ELF-1 (cell line): ENCODE measurements at places on chromosomes 2 and 18.

GRCh38 chr18:8626414-8627106 is 17.3 kb downstream of the RAB12 start:
- DNase-seq = no peak

GRCh38 chr2:146079216-146079615 is 1559.3 kb upstream of the ZEB2 start:
- no peak for DNase-seq

DNA sequence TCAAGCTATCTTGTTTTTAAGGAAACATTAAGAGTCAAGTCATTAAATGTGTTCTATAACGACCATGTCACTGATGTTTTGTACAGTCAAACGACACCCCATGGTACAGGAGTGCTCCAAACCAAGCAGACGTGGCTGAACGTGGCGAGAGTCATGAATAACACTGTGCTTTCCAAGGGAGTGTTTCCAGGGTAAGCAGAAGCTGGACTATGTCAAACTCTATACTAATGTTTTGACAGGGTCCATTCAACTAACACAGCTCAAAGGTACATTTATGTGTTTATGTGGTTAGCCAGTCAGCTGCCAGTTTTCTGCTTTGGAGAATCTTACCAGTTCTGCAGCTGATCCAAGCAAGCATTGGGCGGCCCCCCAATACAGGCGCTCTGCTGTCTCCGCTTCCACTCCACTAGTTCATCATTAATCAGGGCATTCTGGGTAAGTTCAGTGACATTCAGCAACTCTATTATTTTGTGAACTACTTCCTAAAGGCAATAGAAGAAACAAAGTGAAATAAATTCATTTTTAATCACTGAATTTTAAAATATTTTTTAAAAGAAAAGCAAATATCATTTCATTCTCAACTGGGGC is 16.4 kb downstream of the STAT1 start:
- no peak for DNase-seq

GRCh38 chr18:680392-680791 is 22.9 kb downstream of the TYMS start:
- no peak for DNase-seq

DNA sequence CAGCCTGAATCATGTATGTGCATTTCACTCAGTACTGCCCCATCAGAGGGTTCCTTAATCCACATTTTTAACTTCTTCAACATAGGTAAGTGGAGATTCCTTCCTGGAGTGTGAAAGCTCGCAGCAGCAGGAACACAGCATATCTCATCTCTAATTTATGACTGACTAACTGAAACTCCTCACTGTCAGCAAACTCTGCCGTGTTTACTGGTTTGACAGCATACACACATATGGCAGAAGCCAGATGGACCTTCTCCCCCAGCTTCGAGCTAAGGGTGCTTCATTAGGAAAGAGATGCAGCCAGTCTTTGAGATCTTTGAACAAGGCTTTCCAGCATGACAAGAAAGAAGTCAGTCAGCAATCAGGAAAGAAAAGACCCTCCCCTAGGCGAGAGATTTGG is 200.3 kb upstream of the ACVR2A start:
- no peak for DNase-seq

DNA sequence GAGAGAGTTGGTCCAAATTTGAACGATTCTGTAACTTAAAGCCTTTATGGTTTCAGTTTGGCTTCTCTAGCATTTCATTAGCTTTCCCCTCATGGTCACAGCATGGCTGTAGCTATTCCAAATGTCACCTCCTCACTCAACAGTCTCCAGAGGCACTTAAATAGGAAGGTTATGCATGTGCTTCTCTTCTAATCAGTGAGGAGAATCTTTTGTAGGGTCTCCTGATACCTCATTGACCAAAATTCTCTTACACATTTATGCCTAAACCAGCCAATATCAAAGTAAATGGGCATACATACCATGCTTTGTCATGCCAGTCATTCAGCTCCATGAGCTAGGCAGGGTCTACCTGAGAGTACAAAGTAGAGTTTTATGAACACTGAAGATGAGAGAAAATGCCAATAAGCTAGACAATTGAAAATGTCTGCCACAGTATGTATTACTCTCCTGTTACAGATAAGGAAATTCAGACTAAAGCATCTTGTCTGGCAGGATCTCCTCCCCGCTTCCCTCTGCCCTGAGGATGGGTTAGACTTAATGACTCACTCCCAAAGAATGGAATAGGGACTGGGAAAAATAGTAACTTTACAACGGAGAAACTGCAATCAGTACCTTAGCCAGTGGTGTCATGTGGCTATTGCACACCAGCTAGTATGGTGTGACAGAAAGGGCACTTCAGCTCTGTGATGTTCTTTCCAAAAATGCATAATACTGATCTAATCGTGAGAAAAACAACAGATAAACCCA is 15.4 kb downstream of the DSG2 start:
- peak; percentile 77 for DNase-seq

GRCh38 chr2:136242687-136243277 is 124.8 kb upstream of the CXCR4 start:
- DNase-seq = no peak

DNA sequence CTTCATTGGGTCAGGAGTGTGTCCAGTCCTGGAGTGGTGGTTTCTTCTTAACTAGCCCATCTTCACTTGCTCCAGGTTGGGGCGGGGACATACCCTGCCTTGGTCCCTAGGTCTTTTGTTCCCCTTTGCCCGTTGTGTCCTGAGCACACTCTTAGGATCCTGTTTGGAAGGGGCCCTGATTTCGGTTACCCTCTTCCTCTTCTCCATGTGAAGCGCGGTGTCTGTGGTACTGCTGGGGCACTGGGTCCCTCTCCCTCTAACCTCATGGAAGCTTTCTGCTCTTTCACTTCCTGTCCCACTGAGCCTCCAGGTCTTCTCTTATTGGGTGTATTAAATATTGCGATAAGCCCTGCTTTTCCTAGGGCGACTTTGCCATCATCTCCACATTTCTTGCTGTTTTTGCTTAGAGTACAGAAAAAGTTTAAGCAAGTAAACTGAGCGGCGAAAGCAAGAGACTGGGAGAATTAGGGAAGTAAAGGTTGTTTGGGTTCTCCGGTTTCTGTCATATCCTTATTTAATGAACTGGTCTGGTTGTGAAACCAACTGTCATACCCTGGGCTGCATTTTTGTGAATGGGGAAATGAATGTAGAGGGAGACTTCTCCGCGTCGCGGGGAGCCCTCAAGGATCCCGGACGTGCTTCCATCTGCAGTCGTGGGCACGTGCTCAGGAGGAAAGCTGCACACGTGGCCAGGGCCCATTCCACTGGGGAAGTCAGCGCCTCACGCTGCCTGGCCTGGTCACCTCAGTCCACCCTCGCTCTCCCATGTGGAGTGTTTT is 73.8 kb upstream of the B3GNT7 start:
- DNase-seq = no peak

DNA sequence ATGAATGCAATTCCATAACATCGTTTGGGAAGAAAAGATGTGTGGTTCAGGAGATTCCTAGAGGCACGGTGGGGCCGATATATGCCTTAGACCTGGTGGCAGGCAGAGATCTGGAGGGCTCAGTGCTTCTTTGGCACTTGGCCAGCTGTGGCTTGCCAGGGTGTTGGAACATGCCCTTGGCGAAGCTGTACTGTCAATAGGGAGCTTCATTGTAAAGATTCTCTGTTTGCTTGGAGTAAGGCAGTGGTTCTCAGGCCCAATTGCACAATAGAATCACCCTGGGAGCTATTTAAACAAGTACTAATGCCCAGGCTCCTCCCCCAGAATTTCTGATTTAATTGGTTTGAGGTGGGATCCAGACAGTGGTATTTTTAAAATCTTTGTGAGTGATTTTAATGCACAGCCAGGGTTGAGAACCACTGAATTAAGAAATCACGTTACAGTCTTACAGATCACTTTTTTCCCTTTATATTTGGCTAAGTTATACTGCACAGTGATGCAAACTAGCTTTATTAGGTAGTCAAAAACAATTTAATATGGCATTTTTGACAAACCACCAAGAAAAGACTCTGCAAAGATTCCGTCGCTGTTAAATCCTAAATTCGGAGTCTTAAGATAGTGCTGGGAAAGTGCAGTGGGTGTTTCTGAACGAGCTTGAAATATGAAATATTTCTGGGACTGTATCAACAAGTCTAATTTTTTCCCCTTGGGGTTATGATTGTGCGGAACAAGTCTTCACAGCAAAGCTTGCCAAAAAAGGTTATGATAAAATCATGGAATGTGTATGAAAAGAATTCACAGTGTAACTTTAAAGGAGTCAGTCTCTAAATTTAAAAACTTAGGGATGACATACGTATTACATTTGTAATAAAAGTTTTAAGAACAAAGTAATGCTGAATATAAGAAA is 78.0 kb downstream of the CRIM1 start:
- DNase-seq = no peak

DNA sequence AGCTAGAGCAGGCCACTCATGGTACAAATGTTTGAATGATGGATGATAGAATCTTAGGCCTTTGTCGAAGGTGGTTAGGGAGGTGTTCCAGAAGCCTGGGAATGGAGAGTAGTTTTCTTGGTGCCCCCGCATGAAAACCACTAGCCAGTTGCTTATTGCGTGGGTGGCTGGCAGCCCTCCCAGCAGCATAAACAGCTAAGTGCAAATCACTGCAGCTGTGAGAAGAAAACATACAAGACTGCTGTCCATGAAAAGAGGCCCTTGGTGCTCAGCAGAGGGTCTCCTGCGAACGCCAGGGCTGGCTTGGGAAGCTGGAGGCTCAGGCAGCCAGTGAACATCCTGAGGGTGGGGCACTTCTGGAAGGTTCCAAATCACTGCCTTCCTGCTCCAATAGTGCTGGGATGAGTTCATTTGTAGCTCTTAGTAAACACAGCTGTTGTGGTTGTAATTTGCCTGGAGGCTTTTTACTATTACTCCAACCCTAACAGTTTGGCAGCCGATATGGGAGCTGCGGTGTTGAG is 118.8 kb downstream of the MGAT5 start:
- DNase-seq = peak; percentile 10

DNA sequence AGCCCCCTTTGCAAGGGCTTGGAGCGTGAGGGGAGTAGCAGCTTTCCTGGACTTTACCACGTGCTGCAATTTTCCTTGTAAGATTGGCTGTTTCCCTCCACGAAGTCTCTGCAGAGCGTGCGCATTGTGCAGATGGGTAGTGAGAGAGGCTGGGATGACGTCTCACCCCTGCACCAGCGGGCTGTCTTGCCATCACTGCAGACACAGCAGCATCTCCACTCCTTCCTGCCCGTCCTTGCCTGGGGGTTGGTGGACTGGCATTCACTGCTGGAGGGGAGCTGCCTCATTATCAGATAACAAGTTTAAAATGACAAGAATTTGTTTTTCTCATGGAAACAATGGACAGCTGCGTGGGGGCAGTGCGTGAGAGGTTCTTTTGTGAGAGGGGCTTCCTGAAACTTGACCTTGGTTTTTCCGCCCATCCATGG is 45.3 kb upstream of the HS6ST1 start:
- DNase-seq = peak; percentile 71

DNA sequence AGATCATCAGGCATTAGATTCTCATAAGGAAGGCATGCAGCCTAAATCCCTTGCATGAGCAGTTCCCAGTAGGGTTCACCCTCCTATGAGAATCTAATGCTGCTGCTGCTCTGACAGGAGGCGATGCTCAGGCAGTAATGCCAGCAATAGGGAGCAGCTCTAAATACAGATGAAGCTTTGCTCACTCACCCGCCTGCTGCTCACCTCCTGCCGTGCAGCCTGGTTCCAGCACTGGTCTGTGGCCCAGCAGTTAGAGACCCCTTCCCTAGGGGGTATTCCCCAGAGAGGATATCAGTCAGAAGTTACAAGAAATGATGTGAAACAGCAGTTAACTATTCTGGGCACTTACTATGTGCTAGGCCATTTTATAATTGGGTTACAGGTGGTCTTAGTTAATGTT is 226.0 kb downstream of the KCNJ3 start:
- DNase-seq = no peak

DNA sequence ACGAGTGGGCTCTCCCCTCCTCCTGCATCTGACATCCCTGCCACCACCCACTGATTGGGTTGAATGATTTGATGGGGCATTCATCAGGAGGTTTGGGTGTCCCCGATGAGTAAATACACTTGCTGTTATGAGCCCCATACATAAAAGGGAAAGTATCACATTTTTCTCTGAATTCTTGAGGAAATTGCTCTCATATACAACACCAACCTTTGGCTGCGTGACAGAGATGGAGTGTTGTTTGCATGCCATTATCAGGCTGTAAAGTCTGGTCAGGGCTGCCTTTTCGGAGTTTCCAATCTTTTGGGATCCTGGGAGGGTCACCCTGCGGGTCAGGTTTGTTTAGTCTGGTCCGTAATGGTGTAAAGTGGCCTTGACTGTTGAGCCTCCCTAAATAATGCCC is 227.9 kb upstream of the SPRED2 start:
- DNase-seq = no peak

DNA sequence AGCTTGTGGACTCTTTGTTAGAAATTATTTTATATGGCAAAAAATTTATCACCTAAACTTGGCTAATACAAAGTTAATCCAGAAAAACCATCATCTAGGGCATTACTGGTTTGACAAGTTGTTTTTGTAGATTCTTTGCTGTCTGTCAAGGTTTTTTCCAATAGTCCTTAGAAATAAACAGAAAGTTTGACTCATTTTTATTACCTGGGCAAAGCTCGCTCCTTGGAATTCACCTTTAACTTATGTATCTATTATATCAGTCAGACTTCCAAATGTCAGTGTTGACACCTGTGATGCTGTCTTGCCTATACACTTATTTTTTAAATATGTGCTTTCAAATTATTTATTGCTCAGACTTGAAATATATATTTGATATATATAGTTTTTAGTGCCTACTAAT is 21.7 kb downstream of the LAMA3 start:
- DNase-seq = no peak

GRCh38 chr2:195509551-195509950 is 147.5 kb upstream of the SLC39A10 start:
- DNase-seq = no peak

DNA sequence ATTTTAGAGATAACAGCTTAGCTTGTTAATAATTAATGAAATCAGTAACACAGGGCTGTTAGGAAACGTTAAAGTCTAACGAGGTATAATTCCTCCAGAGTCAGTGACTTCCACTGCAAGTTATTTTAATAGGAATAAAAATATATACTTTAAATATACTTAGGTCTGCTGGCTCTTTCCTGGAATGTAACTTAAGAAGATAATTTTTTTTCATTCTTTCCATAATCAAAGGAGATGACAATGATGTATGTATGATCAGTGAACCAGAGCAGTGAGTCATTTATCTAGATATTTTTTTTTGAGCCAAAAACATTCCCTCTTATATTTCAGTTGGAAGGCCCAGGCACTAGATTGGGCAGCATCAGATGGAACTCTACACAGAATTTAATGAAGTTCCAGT is 104.2 kb upstream of the LYPD1 start:
- no peak for DNase-seq

DNA sequence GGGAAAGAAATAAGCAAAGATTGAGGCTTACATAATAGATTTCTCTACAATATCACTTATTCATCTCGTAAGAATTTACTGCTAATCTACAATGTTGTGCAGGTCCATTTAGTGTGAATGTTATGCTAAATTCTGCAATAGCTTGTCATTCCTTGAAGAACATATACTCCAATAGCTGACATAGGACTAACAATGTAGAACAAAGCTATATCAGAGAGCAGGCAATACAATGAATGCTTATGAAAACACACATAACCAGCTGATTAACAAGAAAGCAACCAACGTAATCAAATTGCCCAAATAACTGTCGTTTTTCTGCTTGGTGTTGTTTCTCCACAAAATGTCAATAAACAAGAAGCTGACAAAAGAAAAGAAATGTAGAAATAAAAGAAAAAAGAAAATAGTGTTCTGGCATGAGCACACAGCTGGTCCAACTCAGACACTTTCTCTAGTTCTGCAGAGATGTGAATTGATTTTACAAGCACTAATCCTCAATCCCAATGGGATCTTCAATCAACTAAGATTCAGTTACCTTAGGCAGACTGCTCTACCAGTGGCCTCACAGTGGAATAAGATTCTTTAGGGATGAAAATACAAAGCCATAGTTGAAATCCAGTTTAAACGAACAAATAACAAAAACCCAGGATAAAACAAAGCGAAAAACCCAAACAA is 1024.7 kb upstream of the PIK3C3 start:
- DNase-seq = no peak
